ENCODE measurements at places on chromosomes 13 and 19.

DNA sequence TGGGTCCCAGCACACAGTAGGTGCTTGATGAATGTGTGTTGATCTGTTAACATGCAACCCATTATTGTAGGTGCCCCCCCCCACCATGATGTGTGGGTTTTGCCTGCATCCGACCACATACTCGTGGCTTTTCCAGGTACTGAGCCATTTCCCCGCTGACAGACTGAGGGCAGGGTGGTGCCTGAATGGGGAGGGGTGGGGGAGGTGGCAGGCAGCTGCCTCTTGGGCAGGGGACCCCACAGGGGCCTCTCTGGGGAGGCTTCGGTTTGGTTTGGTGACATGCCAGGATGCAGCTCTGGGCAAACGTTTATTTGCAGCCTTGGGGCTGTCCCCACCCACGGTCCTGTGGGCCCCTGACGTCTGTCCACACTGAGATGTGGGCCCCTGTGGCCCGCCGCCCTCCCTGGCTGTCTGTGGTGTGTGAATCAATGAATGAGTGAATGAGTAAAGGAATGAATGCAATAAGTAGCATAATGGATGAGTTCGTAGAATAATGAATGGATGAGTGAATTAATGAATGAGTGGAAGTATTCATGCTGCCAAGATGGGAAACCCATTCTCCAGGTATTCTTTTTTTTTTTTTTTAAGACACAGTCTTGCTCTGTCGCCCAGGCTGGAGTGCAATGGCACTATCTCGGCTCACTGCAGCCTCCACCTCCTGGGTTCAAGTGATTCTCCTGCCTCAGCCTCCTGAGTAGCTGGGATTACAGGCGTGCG, 9.0 kb upstream of the JUND start:
- peak; percentile 93 for DNase-seq

DNA sequence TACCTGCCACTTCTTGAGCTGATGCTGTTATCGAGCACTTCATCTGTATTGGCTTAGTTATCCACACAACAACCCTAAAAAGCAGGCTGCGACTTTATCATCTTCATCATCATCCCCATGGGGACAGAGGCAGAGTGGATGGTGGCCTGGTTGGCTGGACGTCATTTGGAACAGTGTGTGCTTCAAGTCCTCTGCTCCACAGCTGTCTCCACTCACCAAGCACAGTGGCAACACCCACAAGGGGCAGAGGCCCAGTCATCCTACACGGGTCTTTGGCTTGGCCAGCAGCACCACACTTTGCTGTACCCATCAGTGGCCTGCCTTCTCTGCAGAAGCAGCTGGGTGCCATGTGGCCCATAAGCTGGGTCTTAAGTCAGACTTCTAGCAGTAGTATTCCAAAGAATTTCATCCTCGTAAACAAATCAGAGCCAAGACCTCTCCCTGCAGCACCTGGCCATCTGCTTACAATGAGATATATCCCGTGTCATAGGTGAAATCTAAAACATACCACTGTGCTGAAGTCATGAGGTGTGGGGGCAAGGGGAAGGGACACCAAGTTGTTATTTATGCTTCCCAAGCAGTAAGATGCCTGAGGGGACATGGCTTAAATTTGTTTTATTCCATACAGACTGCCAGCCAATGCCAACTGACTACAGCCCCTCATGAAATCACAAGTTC, 47.9 kb upstream of the EPHX3 start:
- DNase-seq = no peak

DNA sequence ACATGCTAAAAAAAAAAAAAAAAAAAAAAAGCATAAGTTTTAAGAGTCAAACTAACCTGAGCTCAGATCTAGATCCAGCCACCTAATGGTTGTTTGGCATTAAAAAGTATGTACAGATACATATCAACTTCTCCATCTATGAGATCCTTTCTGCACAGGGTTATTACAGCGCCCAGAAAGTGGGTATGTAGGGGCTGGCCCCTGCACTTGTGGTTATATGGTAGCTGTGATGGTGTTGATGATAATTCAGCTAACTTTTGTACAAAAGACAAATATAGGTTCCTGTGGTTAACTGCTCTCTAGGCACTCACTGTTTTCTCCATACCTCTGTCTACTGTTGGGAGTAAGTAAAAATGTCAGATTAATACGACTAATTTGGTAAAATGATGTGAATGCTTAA, 81.7 kb downstream of the TNFRSF19 start:
- DNase-seq = no peak

GRCh38 chr13:40386586-40386985, 279.9 kb downstream of the FOXO1 start:
- DNase-seq = no peak

- no peak for DNase-seq
These were observed 44.3 kb downstream of the COL4A1 start for GRCh38 chr13:110262508-110263291.

DNA sequence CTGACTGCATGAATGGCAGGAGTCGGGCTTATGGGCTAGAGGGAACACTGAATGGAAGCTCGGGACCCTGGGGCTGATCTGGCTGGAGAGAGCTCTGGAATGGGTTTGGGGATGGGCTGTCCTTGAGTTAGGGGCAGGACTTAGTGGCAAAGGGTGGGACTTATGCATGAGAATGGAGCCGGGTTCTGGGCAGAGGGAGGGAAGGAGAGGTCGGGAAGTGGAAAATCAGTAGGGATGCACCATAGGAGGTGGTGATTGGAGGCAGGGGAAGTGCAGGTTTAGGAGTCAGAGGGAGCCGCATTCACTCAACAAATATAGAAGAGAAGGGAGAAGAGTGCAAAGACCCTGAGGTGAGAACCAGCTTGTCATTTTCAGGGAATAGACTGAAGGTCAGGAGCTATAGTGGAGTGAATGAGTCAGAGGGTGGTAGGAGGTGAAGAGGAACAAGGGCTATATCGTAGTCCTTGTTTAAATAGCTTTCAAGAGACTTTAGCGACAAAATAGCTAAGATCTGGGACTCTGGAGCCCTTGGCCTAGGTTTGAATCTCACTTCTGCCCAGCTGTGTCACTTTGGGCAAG, 748 bp downstream of the RAB4B start:
- no peak for DNase-seq

- no peak for DNase-seq
These were observed 7.8 kb upstream of the VSTM2B start for GRCh38 chr19:29517946-29518345.

- DNase-seq = no peak
These were observed 67.2 kb downstream of the ARHGEF18 start for GRCh38 chr19:7415857-7416371.

- no peak for DNase-seq
These were observed 4.7 kb upstream of the YJEFN3 start for GRCh38 chr19:19524053-19524452.

DNA sequence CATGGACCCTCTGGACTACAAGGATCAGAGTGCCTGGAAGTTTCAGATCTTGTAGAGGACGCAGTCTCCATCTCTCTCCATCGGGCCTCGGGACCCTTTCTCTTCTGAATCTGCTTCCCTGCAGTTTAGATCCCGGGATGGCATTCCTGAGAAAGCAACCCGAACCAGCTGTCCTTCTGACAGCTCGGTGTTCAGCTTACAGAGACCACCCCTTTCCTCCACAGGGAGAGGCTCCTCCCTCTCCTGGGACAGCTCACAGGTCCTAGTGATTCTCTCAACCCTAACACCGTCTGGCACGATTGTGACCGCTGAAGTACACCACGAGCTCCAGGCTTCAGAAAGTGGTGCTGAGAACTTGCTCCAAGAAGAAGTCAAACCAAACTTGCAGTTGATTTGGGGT, 18.2 kb downstream of the CRX start:
- DNase-seq = no peak

DNA sequence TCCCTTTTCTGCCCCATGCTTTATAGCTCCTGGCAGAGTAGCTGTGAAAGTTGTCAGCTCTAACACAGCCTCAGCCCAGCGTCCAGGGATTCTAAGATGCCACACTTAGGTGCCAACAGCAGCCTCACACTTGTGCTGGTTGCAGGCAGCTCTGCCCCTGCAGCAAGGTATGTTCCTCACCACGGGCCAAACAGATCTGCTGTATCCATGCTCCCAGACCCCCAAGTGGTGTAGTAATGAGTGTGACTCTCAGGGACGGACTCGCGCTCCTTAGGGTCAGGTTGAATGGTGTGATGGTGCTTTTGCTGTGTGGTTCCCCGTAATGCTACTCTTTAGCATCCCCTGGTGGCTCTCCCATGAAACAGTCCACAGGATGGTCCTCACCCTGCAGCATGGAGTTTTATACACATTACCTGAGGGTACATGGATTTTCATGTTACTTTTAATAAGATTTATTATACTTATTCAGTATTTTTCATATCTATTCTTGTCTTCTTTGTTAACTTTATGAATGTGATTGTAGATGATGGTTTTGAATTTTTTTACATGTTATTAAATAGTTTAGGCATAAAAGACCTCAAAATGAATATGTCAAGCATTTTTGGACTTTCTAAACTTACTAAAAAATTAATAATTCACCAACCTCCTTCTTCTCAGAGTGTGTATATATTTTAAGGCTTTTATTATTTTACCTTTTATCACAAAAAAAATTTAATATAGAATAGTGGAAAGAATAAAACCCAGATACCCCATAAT, 232.5 kb downstream of the SLC7A1 start:
- DNase-seq = peak; percentile 58

DNA sequence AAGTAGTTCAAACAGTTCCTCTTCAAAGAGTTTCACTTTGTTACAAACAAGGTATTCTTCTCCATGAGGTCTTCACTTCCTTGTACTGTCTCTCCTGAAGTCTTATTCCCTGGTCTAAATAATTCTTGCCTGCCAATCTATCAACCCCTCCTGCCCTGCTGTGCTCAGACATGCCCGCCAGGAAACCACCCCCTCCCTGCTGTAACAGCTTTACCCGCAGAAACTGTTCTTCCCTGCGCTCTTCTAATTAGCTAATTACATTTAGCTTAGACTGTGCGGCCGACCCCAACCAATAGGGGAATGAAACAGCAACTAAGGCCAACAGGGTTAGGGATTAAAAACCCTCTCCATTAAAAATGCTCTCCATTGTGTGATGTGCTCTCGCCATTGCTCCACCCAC, 46.7 kb downstream of the ZNF846 start:
- DNase-seq = no peak

DNA sequence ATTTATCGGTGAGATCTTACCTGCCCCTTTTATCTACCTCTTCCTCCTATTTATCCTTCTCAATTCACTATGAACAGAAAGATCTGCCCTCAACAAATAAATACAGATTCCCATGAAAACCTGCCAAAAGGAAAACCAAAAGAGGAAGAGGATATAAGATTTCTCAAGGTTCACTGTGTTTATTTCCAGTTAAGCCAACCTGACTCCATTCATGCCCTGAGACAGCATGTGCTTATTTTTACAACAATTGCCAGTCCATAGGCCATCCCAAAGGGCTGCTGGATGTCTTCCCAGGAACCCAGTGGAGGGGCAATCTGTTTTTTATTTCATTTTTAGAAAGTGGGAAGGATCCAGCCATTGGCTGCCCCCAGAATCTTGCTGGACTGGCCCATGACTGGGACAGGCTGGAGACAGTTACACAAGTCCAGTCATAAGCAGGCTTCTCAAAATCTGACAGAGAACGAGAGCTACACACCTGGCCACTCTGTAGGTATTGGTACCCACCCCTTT, 209.1 kb downstream of the IRS2 start:
- no peak for DNase-seq

DNA sequence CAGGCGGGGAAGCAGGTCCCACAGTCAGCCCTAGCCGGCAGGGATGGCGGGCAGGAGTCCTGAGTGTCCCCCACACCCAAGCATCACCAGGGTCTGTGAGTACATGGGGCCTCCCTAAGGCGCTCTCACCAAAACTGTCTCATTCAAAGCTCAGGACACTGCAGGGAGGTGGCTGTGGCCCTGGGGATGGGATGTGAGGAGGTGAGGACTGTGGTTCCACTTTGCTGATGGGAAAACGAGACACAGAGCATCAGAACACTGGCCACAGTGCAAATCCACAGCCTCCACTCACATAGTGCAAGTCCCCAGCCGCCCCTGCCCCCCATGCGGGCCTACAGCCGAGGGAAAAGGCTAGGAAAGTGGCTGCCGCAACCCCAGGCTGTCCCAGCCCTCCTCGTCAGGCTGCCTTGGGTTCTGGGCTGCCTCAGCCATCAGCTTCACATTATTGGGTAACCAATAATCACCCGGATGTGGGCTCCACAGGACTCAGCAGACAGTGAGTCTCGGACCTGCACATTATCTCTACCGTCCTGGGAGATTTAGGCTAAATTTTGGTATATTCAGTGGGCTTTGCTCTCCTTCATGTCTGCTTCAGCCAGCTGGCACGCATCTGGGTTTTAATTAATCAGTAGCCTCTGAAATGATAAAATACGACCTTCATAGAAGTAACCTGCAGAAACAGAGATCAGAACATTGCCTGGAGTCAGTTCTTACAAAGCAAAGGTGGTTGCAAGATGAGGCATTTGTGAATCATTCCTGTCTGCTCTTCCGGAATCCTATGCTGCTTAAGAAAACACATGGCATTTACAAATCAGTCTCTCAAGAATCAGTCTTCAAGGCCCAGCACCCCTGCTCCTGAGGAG, 77.0 kb downstream of the SOX1 start:
- DNase-seq = no peak

GRCh38 chr13:112883241-112883945, 85.6 kb upstream of the MCF2L start:
- DNase-seq = no peak

- no peak for DNase-seq
These were observed 166.6 kb downstream of the KLF12 start for GRCh38 chr13:73967397-73968165.

GRCh38 chr19:18478545-18479311, 40.8 kb upstream of the ISYNA1 start:
- peak; percentile 83 for DNase-seq
